ENCODE measurements at places on chromosomes 16 and 17. TPM values are rescaled to one million over a fixed set of nuclear protein-coding genes. Genes with fewer than 3 reads are reported as not detected.
A peak's percentile ranks its signal among the peaks of the same experiment; 100 is the strongest.

MPV17L gene
- total RNA-seq: 8.4 TPM

AMZ2 gene
- total RNA-seq: 77.7 TPM

MYH2 gene
- not detected for total RNA-seq

HCFC1R1 gene
- total RNA-seq: 35.7 TPM

TMEM98 gene
- total RNA-seq: 11.3 TPM

GRCh38 chr17:56867948-56868376, 34.0 kb downstream of the DGKE start:
- H3K36me3 ChIP-seq: peaks cover 24% of the 10 kb centered on the region
- no peak overlapping the region for H3K27ac ChIP-seq
- H3K4me3 ChIP-seq: no peak overlapping the region

- DNase-seq: peak; percentile 86
- H3K4me3 ChIP-seq: peak overlapping the region; percentile 19
- H3K27me3 ChIP-seq: no peaks in the 10 kb centered on the region
- peaks cover 56% of the 10 kb centered on the region for H3K36me3 ChIP-seq
- peak overlapping the region; percentile 83 for H3K27ac ChIP-seq
Measured at GRCh38 chr17:57874434-57875289, 24.8 kb upstream of the MRPS23 start.

GRCh38 chr17:29090750-29091605, 48.0 kb downstream of the PIPOX start:
- no peak for DNase-seq
- H3K27me3 ChIP-seq: no peaks in the 10 kb centered on the region
- H3K36me3 ChIP-seq: peaks cover 100% of the 10 kb centered on the region
- H3K27ac ChIP-seq: no peak overlapping the region
- no peak overlapping the region for H3K4me3 ChIP-seq

DNA sequence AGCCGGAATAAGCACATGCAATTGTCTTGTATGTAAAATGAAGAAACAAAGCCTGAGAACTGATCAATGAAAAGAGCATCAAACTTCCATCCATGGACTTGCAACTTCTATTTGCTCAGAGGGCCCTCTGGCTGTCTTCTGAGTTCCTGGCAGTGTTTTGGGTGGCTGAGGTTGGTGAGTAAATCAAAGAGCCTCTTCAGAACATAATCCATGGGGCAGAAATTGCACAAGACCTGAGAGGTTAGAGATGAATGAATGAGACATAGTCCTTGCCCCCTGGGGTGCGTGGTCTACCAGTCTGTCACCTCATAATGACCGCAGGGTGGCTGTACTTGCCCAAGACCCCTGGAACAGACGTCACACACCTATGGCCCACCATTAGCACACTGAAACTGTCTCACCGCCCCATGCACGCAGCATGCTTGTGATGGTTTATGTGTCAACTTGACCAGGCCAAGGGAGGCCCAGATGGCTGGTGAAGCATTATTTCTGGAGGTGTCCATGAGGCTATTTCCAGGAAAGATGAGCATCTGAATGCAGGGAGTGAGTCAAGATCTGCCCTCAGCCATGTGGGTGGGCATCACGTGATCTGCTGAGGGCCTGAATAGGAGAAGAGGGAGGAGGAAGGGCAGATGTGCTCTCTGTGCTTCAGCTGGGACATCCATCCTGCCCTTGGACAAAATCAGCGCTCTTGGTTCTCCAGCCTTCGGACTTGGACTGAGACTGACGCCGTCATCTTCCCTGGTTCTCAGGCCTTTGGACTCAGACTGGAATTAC, 8.3 kb downstream of the PIK3R6 start:
- peaks cover 5% of the 10 kb centered on the region for H3K4me1 ChIP-seq
- no peaks in the 10 kb centered on the region for H3K36me3 ChIP-seq
- DNase-seq: no peak
- no peak overlapping the region for H3K27ac ChIP-seq
- no peaks in the 10 kb centered on the region for H3K27me3 ChIP-seq

DNA sequence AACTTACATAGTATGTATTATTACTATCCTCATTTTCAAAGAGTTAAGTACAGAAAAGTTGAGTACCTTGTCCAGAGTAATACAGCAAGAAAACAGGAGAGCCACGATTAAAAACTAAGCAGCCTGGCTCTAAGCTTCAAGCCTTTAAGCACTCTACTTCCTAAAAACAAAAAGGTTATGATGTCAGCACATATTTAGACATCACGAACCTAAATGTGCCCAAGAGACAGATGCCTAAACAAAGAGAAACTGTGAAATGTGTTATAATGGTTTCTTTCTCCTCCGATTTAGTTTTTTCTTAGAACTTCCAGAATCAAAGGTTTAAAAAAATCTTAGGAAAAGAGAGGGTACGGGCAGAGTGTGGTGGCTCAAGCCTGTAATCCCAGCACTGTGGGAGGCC, 151.0 kb downstream of the VPS53 start:
- no peak overlapping the region for H3K4me3 ChIP-seq
- no peak overlapping the region for H3K27ac ChIP-seq
- no peaks in the 10 kb centered on the region for H3K27me3 ChIP-seq
- H3K4me1 ChIP-seq: peaks cover 12% of the 10 kb centered on the region
- H3K36me3 ChIP-seq: peaks cover 15% of the 10 kb centered on the region

DNA sequence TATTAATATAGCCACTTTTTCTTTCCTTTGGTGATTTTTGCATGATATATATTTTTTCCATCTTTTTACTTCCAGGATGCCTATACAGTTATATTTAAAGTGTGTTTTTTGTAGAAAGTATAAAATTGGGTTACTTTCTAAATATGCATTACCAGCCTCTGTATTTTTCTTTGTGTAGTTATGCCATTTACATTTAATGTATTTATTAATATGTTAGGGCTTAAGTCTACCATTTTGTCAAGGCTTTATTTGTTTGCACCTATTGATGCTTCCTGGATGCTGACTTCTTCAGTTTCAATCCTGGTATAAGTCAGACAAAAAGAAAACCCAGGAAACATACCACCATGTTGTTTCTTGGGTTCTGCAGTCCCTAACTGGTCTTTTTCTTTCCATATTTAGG, 911.1 kb upstream of the GOT2 start:
- no peaks in the 10 kb centered on the region for H3K4me1 ChIP-seq
- no peak overlapping the region for H3K27ac ChIP-seq
- no peaks in the 10 kb centered on the region for H3K36me3 ChIP-seq
- H3K4me3 ChIP-seq: no peak overlapping the region

DNA sequence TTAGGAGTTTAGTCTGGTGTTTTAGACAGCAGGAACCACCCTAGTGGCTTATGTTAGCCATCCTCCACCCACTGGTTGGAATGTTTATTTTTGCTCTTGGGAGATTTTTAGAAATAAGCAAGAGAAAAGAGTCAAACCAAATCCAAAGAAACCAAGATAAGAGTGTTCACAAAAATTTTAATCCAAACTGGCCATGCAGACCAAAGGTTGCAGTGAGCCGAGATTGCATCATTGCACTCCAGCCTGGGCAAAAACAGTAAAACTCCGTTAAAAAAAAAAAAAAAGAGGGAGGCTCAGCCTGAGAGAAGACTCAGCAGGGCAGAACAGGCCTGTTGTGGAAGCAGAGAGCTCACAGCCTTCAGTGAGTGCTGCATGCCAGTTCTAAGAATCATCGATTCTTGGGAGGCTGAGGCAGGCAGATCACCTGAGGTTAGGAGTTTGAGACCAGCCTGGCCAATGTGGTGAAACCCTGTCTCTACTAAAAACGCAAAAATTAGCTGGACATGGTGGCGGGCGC, 12.2 kb upstream of the C16orf54 start:
- no peaks in the 10 kb centered on the region for H3K36me3 ChIP-seq
- H3K27ac ChIP-seq: no peak overlapping the region
- DNase-seq: no peak
- no peak overlapping the region for H3K4me3 ChIP-seq
- H3K4me1 ChIP-seq: no peaks in the 10 kb centered on the region

DNA sequence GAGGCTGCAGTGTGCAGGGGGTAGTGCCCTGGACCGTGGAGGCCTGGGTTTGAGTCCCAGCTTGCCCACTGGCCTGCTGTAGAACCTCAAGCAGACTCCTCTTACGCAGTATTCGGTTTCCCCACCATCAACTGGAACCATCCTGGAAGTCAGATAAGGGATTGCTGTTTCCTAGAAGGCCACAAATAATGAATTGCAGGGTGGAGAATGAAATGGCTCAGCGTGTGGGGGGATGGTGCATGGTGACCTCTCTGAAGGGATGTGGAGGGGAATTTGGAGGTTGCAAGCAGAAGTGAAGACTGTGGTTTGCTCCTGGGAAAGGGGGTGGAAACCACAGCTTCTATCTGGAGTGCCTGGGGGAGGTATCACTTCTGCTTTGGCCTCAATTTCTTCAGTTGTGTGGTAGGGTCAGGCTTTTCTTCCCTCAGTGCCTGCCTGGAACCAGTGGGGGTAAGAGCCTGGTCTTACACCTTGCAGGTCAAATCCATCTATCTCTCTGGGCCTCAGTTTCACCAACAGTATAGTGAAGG, 1.7 kb downstream of the ADGRG5 start:
- H3K27me3 ChIP-seq: no peaks in the 10 kb centered on the region
- no peak overlapping the region for H3K27ac ChIP-seq
- no peaks in the 10 kb centered on the region for H3K36me3 ChIP-seq
- no peak overlapping the region for H3K4me3 ChIP-seq
- no peak for DNase-seq

DNA sequence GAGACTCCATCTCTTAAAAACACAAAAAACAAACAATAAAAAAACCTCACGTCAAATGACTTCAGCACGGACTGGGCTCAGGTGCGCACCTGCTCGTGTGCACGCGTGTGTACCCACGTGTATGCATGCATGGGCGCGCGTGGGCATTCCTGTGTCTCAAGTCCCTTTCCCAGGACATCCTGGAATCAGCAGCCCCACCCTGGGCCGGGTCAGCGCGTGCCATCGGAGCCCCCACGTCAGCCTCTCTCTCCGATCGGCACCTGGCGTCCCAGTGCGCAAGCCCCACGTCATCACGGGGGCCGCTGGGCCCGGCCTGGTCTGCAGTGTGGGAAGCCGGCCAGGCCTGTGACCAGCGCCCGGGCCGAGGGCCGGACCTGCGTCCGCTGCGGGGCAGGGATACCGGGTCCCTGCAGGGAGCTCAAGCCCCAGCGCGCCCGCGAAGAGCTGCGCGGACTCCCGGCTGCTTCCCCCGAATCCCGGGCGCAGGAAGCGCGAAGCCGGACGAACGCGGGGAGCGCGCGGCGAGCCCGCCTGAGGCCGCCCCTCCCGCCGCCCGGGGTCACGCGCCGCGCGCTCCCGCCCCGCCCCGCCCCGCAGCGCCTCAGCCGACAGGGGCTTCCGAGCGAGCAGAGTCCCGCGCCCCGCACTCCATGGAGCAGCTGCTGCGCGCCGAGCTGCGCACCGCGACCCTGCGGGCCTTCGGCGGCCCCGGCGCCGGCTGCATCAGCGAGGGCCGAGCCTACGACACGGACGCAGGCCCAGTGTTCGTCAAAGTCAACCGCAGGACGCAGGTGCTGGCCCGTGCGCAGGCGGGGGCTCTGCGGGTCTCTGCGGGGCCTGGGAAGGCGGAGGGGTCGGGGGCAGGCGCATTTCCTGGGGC, at the start of gene FN3K:
TSS of gene FN3K (plus strand) at position 629 of the 880 bp plus-strand sequence. CDS start at position 651, 22 bp downstream.
- H3K4me3 ChIP-seq: peak within 1 kb of the TSS; percentile 91
- no peaks in the 10 kb centered on the region for H3K27me3 ChIP-seq
- H3K36me3 ChIP-seq: peaks cover 4% of the 10 kb centered on the region

DNA sequence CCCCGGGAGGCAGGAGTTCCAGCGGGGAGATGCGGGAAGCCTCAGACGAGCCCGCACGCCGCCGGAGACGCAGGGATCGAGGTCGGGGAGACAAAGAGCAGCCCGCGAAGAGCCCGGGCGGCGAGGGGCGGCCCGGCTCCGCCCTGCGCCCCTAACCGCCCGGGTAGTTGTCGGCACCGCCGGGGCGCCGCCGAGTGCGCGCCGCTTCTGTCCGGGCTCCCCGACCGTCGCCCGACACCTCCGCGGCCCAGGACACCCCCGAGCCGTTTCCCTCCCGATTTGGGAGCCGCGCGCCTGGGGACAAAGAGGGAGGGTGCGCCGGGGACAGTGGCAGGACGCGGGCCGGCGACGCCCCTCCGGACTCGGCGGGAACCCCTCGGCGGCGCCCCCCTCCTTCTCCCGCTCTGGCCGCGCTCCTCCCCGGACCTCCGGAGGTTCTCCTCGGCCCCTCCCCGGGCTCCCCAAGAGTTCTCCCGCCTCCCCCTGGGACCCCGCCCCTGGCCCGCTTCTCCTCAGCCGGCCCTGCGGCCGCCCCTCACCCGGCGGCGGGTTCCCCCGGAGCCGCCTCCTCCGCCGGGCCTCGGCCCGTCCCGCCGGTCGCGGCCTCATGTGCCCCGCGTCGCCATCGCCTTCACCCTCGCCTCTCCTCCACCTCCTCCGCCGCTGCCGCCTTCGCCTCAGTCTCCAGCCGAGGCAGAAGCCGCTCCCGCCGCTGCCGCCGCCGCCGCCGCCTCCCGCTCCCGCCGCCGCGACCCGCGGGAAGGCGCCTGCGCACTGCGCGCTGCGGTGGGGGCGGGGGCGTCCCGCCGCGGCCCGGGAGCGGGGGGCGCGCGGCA, at the start of gene GJC1:
TSS of gene GJC1 (minus strand) at position 765 of the 836 bp plus-strand sequence. CDS start 24,470 bp downstream, outside the sequence.
- no peaks in the 10 kb centered on the region for H3K27me3 ChIP-seq
- DNase-seq: peak; percentile 69
- H3K27ac ChIP-seq: peak within 1 kb of the TSS; percentile 96
- peak within 1 kb of the TSS; percentile 84 for H3K4me3 ChIP-seq
- H3K36me3 ChIP-seq: no peaks in the 10 kb centered on the region
- no peaks in the 10 kb centered on the region for H3K4me1 ChIP-seq

- H3K4me1 ChIP-seq: no peaks in the 10 kb centered on the region
- H3K4me3 ChIP-seq: no peak overlapping the region
- no peak overlapping the region for H3K27ac ChIP-seq
- H3K36me3 ChIP-seq: no peaks in the 10 kb centered on the region
- no peak for DNase-seq
Measured at GRCh38 chr17:66087073-66087472, 104.9 kb downstream of the CEP112 start.

DNA sequence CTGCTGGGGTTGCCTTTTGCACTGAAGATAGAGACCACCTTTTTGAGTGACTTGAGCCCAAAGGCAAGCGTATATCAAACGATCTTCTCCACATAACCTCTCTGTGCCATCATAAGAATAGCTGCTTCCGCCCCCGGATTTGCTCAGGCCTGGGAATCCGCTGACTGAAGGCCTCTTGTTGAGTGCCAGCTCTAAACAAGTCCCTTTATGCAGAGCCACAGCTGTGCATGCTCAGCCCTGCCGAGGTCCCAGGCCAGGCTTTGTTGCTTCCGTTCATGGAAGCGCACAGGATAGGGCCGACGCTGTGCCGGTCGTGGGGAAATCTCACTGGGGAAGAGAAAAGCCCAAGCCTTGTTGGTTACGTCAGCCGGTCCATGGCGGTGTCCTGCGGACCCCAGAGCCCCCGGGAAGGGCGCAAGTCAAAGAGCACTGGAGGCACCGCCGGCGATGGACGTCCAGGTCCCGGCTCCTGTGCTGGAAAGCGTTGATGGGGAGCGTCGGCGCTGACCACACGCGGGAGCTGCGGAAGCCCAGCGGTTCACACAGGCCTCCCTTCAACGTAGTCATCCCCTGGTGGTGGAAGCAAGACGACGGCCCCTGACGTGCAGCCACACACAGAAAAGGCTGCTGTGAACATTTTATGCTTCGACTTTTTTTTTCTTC, 23.5 kb upstream of the RPL13 start:
- peaks cover 61% of the 10 kb centered on the region for H3K36me3 ChIP-seq
- no peaks in the 10 kb centered on the region for H3K27me3 ChIP-seq
- H3K27ac ChIP-seq: no peak overlapping the region
- H3K4me3 ChIP-seq: no peak overlapping the region
- DNase-seq: no peak
- H3K4me1 ChIP-seq: peaks cover 9% of the 10 kb centered on the region

- H3K36me3 ChIP-seq: no peaks in the 10 kb centered on the region
- no peak overlapping the region for H3K4me3 ChIP-seq
- DNase-seq: no peak
Measured at GRCh38 chr17:79861413-79862216, 22.4 kb upstream of the CBX4 start.
